ENCODE measurements at places on chromosomes 2 and 18. TPM values are rescaled to one million over a fixed set of nuclear protein-coding genes. Genes with fewer than 3 reads are reported as not detected.

DNA sequence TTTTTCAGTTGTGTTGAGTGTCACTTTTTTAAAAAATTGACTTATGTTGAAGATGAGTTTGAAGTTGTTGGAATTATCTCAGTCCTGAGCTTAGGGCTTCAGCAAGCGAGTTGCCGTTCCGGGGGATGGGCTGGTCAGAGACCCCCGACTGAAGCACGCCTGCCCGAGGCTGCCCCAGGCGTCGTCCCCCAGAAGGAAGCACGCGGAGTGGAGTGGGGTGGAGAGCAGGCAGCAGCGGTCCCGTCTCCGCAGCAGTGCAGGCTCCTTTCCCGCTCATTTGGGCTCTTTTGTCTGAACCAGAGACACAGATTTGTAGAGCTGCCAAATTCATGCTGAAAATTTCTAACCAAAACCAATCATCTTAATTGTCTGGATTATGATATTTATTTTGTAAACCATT lies 33.7 kb downstream of the NFATC1 start:
- DNase-seq = no peak

- DNase-seq = no peak
These were observed 58.3 kb upstream of the UPP2 start for GRCh38 chr2:158043181-158043948.

GRCh38 chr2:220674033-220674432 lies 898.1 kb downstream of the EPHA4 start:
- DNase-seq = no peak

DNA sequence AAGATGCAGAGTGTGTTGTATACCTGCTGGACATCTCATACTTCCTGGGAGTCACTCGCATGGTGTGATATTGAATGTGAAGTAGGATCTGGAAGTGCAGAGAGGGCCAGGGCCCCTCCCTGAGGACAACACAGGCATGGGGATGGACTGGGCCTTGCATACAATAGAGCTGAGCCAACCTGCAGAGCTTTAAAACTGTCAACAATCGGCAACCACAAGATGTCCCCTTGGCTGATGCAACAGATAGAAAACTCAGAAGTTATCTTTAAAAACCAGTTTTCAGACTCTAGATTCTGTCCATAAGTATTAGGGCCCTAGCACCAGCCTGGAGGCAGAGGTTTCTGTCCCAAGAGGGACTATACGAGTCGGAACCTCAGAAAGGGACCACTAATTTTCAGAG lies 19.7 kb downstream of the EVA1A start:
- no peak for DNase-seq

- no peak for DNase-seq
These were observed 55.6 kb downstream of the USP34 start for GRCh38 chr2:61415265-61415664.

DNA sequence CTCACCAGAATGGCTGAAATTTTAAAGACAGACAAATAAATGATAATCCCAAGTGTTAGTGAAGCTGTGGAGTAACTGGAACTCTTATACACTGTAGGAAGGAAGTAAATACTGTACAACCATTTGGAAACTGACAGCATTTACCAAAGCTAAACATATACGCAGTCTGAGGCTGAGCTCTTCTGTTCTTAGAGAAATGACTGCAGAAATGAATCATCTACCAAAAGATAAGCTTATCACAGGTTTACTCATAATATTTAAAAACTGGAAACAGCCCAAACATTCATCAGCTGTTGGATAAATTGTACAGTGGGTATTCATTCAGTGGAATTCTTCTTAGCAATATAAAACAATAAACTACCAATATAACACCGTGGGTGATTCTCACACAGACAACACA lies 218.2 kb upstream of the RAB12 start:
- DNase-seq = no peak

GRCh38 chr2:48674933-48675332 lies 57.3 kb downstream of the GTF2A1L start:
- DNase-seq = no peak

GRCh38 chr2:102915128-102915527 lies 153.3 kb downstream of the TMEM182 start:
- no peak for DNase-seq

GRCh38 chr2:218924757-218925156 lies 34.7 kb upstream of the CDK5R2 start:
- no peak for DNase-seq

DNA sequence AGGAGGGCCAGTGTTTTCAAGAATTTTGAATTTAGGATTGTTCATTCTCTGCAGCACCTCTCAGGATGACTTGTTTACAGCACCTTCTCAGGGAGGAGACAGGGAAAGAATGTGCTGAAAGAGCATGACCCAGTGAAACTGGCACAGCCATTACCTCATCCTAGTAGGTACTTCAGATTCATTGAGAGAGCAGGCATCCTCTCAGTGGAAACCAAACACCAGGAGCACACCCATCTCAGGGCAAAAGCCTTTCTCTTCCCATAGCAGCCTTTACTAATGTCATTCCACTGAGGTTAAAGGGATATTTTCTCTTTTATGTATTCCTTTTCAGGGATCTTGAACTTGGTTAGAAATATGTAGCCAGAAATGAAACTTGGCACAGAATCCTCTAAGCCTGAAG lies 2.6 kb downstream of the MAP2 start:
- DNase-seq = peak; percentile 23

GRCh38 chr2:144541396-144541795 lies 21.5 kb upstream of the ZEB2 start:
- no peak for DNase-seq

DNA sequence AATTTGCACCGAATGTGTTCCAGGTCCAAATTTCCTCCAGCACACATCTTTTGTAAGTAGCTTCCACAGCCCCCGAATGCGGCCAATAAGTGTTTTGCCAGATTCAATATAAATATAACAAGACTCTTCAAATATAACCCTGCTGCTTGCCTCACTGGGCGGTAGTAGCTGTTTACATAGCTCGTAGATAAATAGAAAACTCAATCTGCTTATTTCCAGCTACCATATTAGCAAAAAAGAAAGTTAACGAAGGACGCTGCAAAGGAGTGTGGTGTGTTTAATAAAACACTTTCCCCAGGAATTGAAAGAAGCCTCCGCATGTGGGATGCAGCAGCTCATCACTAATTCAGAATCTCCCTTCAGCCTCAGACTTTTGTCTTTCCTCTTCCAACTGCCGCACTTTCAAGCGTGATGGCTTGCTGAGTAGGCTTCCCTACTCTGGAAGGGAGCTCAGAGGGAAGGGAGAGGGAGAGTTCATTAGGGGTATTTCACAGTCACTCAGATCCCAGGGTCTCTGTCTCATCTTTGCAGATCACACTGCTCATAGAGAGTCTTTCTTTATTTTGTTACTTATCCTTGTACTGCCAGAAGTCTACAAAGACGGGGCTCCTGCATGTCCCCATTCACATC lies 367.0 kb downstream of the RND3 start:
- DNase-seq = peak; percentile 71

- no peak for DNase-seq
These were observed 50.0 kb downstream of the SLC8A1 start for GRCh38 chr2:40401896-40402295.

GRCh38 chr2:219704878-219705277 lies 77.4 kb downstream of the SLC4A3 start:
- peak; percentile 28 for DNase-seq

DNA sequence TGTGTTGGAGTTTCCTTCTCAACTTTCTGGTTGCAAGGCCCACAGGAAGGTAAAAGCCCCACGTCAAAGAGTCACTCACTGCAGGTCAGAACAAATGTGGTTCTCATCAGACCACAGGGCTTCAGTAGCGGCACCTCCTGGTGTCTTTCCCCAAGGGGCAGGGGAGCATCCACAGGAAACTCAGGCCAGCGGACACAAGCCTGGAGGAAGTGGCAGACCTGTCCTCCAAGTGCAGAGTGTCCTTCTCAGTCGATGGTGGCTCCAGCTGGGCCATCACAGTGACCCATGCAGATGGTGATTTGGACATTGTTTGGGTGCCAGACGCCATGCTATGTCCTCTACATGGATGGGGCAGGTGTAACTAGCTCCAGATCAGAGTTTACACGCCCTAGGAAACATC lies 84.9 kb downstream of the ACKR3 start:
- DNase-seq = no peak

- peak; percentile 29 for DNase-seq
These were observed 48.8 kb downstream of the THNSL2 start for GRCh38 chr2:88218981-88219380.

GRCh38 chr2:97355887-97356286 lies 233.8 kb downstream of the ANKRD36B start:
- DNase-seq = peak; percentile 6

DNA sequence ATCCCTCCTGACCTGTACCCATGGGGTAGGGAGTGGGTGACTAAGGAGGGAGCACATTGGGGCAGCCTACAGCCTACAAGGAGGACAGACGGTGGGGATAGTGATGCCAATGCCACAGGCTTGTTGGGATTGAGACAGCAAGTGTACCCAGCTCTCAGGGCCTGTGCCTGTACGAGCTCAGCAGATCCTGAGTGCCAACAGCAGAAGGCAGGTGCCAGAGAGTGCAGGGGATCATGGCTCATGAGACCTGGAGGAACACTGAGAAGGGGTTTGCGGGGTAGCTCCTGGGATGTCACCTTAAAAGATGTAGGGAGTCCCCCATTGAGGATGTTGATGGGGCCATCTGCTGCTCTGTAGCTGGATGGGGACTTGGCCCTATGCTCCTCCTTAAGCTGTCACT lies 10.3 kb upstream of the SNED1 start:
- no peak for DNase-seq

DNA sequence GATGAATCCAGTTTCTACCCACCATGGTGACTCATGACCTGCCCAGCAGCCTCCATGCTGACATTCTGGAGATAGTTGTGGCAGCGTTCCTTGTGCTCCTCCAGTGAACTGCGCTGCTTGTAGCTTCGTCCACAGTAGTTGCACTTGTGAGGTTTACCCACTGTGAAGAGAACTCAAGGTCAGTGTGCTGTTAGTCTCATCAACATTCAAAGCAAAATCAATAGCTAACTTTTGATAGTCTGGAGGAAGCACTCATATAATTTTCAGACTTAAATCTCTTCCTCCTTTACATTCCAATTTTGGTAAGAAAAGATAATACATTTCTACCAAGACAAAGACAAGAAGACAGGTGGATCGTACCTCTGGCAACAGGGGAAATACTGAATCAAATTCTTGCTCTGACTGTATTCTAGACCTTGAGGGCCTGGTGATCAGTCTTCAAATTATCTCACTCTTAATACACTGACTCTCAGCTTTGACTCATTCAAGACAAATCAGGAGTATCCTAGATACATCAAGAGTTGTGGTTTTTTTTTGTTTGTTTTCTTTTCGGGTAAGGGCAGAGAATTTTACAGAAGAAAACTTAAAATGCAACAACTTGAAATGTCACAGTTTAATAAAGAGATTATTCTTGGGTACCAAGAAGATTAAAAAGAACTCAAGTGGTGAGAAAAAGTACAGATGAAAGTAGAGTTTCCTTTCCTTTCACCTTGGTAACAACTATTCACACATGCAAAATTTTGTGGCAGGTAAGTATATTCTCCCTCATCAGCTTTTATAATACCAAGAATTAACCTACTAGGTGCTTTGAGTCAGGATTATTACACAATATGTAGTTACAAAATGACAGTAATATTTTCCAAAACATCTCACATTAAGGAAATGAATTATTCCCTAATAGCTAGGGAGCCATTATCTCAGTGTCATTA lies 129.2 kb downstream of the IKZF2 start:
- DNase-seq = no peak

GRCh38 chr2:215218587-215219577 lies 80.5 kb upstream of the ABCA12 start:
- DNase-seq = no peak

- DNase-seq = no peak
These were observed 104.9 kb downstream of the CDC42EP3 start for GRCh38 chr2:37566517-37566981.

The IL37 gene
- total RNA-seq = not detected

The EIF5B gene
- 26.8 TPM for total RNA-seq

The DLX1 gene
- total RNA-seq = not detected

The RNPEPL1 gene
- 2.7 TPM for total RNA-seq

The MC4R gene
- 0.15 TPM for total RNA-seq

The ZNF24 gene
- 53.6 TPM for total RNA-seq

The STEAP3 gene
- 1.2 TPM for total RNA-seq

The MOGAT1 gene
- total RNA-seq = 2.0 TPM

The MAP2 gene
- 102 TPM for total RNA-seq

The SIGLEC15 gene
- not detected for total RNA-seq

The MAB21L4 gene
- total RNA-seq = not detected

The PTPRN gene
- 4.2 TPM for total RNA-seq

The GPAT2 gene
- total RNA-seq = not detected

The LIMS2 gene
- 1.2 TPM for total RNA-seq

The HMSD gene
- 0.88 TPM for total RNA-seq

The DCDC2C gene
- not detected for total RNA-seq

The CTDP1 gene
- total RNA-seq = 25.9 TPM

The POTEC gene
- total RNA-seq = 0.06 TPM

Data from neural progenitor cell (in vitro differentiated cells).